ENCODE measurements at places on chromosomes 16 and 17. TPM values are rescaled to one million over a fixed set of nuclear protein-coding genes. Genes with fewer than 3 reads are reported as not detected.
A peak's percentile ranks its signal among the peaks of the same experiment; 100 is the strongest.

DNA sequence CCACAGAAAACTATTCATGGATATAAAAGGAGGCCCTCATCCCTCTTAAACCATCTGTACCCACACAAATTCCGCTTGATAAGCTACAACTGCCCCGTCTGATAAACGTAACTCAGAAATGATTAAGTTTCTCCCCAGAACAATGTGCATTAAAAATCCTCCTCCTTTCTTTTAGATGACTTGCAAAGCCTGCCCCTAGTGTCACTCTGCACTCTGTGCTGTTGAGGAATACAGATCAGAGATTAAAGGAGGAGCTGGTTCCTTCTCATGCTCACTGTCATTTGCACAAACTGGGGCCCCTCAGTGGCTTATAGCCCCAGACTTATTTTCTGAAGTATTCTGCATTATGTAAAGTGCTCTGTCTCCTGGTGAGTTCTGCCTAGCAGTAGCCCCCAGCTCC is 33.3 kb downstream of the CDRT15 start:
- DNase-seq = no peak

DNA sequence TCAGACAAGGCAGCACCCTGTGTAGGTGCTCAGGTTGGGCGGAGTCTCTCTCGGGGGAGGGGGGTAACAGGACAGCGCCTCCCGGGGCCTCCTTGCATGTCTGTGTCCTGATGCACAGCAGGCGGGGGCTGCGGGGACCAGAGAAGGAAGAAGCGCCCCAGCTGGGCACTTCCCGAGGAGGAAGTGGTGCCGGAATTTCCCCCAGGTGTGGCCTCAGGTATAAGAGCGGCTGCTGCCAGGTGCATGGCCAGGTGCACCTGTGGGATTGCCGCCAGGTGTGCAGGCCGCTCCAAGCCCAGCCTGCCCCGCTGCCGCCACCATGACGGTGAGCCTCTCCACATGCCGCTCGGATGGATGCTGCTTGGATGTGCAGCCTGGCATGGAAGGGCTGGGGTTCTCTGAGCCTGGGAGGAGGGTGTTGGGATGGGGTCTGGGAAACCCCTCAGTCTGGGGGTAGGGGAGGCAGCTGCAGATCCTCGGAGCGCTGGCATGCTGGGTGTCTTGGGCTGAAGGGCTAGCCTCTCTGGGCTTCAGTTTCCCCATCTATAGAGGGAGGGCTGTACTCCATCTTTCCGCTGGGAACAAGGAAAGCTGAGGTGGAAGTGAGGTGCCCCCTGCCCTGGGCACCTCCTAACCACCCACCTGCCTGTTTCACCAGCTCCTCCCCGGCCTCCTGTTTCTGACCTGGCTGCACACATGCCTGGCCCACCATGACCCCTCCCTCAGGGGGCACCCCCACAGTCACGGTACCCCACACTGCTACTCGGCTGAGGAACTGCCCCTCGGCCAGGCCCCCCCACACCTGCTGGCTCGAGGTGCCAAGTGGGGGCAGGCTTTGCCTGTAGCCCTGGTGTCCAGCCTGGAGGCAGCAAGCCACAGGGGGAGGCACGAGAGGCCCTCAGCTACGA is at the start of gene IL17C:
IL17C (plus strand) TSS at position 250 of the 908 bp plus-strand sequence; CDS start at position 320, 70 bp downstream.
- DNase-seq = no peak

- no peak for DNase-seq
These were observed 291.1 kb downstream of the FOXL1 start for GRCh38 chr16:86869288-86870022.

GRCh38 chr17:58671969-58672368 is 19.9 kb downstream of the TEX14 start:
- DNase-seq = no peak

Gene HOXB8
- total RNA-seq = 21.4 TPM

DNA sequence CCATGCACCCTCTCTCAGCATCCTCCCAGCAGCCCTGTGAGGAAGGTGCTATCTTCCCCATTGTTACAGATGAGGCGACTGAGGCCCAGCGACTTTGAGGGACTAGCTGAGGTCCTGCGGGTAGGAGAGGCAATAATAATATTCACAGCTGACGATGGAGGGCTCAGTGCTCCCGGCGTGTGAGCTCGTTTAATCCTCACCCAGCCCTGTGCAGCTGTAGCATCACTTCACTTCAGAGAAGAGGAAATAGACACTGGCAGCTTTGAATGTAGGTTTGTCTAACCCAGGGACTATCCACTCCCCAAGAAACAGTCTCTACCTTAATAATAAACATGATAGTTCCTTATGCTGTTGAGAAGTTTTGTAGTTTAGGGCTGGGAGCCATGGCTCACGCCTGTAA is 21.6 kb downstream of the LASP1 start:
- no peak for DNase-seq

GRCh38 chr17:65856865-65857264 is 295.4 kb upstream of the AXIN2 start:
- no peak for DNase-seq

Gene MYO1D
- 54.4 TPM for total RNA-seq

- peak; percentile 46 for DNase-seq
These were observed 14.7 kb upstream of the ZCCHC14 start for GRCh38 chr16:87507351-87508069.

- DNase-seq = no peak
These were observed 525 bp downstream of the JPT1 start for GRCh38 chr17:75153780-75154194.

- no peak for DNase-seq
These were observed 549 bp downstream of the TMEM238L start for GRCh38 chr17:10803350-10803749.

DNA sequence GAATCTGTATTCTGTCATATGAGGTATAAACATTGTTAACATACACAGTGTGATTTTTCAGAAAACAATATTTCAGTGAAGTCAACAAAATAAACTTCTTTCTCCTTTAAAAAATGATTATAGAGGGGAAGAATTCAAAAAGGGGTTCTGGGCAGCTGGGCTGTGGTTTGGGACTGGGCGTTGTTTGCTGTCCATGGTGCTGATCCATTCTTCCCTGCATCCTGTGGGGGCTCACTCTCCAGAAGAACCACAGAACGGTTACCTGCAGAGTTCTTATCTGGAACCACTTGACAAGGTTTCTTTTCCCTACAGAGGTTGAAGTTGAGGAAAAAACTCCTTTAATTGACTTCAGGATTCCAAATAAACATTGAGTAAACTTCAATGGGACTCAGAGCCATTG is 1091.0 kb downstream of the CDH8 start:
- no peak for DNase-seq

Gene NPIPA2
- not detected for total RNA-seq

Gene CHTF18
- 41.0 TPM for total RNA-seq

GRCh38 chr16:55056585-55057401 is 126.1 kb downstream of the IRX5 start:
- DNase-seq = no peak

Gene XYLT1
- total RNA-seq = 0.14 TPM

DNA sequence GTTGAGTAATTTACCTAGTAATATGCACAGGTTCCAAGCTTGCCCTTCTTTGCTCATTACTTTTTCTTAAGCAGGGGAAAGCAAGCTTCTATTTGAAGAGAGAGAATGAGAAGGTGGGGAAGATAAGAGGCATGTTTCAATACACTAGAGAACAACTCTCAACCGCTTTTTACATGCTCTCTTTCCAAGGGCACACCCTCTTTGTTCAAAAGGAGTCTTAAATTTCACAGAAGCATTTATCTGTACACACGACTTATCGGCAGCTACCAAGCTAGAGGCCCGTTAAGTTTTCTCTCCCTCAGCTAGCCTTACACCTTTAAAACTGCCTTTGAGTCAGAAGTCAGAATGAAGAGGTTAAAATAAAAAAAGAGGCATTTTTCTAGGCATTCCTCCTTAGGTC is 79.6 kb downstream of the STH start:
- DNase-seq = no peak

- no peak for DNase-seq
These were observed 227.8 kb downstream of the ABCC12 start for GRCh38 chr16:47928008-47928407.

Gene RAD51D
- 17.2 TPM for total RNA-seq

Gene CCL23
- not detected for total RNA-seq

Gene BCO1
- 0.58 TPM for total RNA-seq

Gene IGSF6
- not detected for total RNA-seq

GRCh38 chr17:42388381-42389134 is at the start of gene STAT3:
TSS of gene STAT3 (minus strand) at chr17:42388442. CDS start at chr17:42348516, 39,926 bp downstream.
- DNase-seq = peak; percentile 97

- no peak for DNase-seq
These were observed 11.9 kb downstream of the FZD2 start for GRCh38 chr17:44568945-44569858.

Gene TEX19
- total RNA-seq = not detected

Gene TPSD1
- not detected for total RNA-seq

- DNase-seq = no peak
These were observed at the start of gene NTN1 for GRCh38 chr17:9021158-9021991. TSS of gene NTN1 (plus strand) at chr17:9021510. CDS start at chr17:9022374, 864 bp downstream.

DNA sequence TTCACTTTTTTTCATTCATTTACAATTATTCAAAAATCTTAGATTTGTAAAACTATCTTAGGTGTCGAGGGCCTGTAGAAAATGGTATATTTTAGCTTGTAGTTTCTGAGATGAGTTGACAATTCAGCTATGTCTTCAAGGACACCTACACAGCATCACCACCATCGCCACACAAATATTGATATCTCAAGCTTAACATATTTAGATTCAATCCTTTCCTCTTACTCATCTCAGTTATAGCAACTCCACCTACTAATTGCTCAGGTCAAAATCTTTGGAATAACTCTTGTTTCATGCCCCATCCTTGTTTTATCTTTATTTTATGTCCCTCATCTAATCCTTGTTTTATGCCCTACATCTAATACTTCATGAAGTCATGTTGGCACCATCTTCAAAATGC is 276.8 kb downstream of the CDH11 start:
- no peak for DNase-seq

GRCh38 chr16:2468725-2469398 is 2.2 kb upstream of the NTN3 start:
- DNase-seq = no peak
